CD8-positive, alpha-beta memory T cell (primary cell): ENCODE measurements at places on chromosomes 11 and 22.

- H3K4me3 ChIP-seq, result no peak overlapping the region
- H3K27me3 ChIP-seq, result no peaks in the 10 kb centered on the region
- no peak overlapping the region for H3K27ac ChIP-seq
- H3K4me1 ChIP-seq, result peaks cover 13% of the 10 kb centered on the region
- no peak for DNase-seq
Observed at GRCh38 chr22:35325209-35325608, 25.5 kb downstream of the TOM1 start.

DNA sequence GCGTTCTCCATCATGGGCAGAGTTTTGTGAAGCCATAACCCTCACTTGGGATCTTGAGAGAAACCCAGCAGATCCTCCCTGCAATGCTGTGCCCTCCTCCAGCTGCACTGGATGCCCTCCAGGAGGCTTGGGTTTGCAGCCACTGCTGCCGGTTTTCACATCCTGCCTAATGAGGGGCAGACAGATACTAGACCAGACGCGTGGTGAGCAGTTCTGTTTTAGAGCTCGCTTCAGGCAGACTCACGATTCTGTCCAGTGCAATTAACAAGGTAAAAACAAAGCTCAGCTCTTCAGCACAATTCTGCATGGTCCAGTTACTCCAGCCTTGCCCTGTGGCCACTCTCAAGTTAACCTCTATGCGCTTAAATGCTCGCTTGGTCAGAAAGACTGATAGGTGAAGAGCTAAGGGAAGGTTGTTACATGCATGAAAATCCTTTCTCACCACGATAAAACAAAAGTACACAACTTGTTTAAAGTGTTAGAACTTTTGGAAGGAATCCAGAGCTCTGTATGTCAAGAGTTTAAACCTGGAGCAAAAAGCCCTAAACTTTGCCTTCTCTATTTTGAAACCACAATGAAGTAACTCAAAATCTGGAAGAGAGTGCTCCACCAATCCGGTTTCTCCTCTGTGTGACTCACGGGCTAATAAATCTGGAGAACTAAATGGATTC, 292.3 kb upstream of the FAT3 start:
- H3K4me1 ChIP-seq, result no peaks in the 10 kb centered on the region
- H3K36me3 ChIP-seq, result no peaks in the 10 kb centered on the region
- no peak overlapping the region for H3K27ac ChIP-seq

GRCh38 chr22:18996376-18996900, 60.3 kb upstream of the PRODH start:
- no peak for DNase-seq
- H3K27ac ChIP-seq, result no peak overlapping the region
- no peaks in the 10 kb centered on the region for H3K4me1 ChIP-seq
- peaks cover 15% of the 10 kb centered on the region for H3K27me3 ChIP-seq
- no peaks in the 10 kb centered on the region for H3K36me3 ChIP-seq

DNA sequence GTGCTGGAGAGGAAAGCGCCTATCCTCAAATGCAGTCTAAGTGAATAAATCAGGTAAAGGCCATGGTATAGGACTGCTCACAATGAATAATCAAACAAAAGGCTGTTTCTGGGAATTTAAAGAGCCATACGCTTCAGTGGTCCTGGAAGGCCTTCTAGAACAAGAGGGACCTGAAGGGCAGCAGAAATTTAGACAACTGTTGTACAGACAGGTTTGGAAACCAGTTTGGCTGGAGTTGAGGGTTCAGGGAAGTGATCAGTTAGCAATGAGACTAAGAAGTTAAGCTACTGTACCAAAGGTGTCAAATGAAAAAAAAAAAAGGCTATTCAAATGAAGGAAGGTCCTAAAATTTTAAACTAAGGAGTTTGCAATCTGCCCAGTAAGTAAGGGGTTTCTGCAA, 56.6 kb upstream of the SCUBE2 start:
- H3K27ac ChIP-seq, result no peak overlapping the region
- no peak overlapping the region for H3K4me3 ChIP-seq
- H3K27me3 ChIP-seq, result no peaks in the 10 kb centered on the region
- H3K4me1 ChIP-seq, result no peaks in the 10 kb centered on the region
- DNase-seq, result no peak
